Fibroblast of the aortic adventitia (primary cell): ENCODE measurements at places on chromosomes 7 and 10. TPM values are rescaled to one million over a fixed set of nuclear protein-coding genes. Genes with fewer than 3 reads are reported as not detected.

ZNF503 gene
- total RNA-seq: 21.7 and 29.8 TPM in 2 replicates

GBX1 gene
- not detected in 2 replicates for total RNA-seq

NEURL1 gene
- total RNA-seq: 0.27 TPM in 1 of 2 replicates, not detected in the other

TMEM130 gene
- total RNA-seq: 0.27 and 0.57 TPM in 2 replicates

NEUROD6 gene
- not detected in 2 replicates for total RNA-seq

COBL gene
- not detected in 2 replicates for total RNA-seq

PRXL2A gene
- 0.90 and 17.7 TPM in 2 replicates for total RNA-seq

STRIP2 gene
- total RNA-seq: 2.5 and 6.9 TPM in 2 replicates

POT1 gene
- total RNA-seq: 19.5 and 45.8 TPM in 2 replicates

CLRN3 gene
- not detected in 2 replicates for total RNA-seq

SPOCK2 gene
- 0.36 and 0.98 TPM in 2 replicates for total RNA-seq

PPP2R2D gene
- total RNA-seq: 24.2 and 44.4 TPM in 2 replicates

LMOD2 gene
- total RNA-seq: not detected in 2 replicates

PNLIPRP3 gene
- not detected in 2 replicates for total RNA-seq

GARIN1A gene
- 1.2 and 3.1 TPM in 2 replicates for total RNA-seq

EFCAB10 gene
- not detected in 2 replicates for total RNA-seq

RBM48 gene
- total RNA-seq: 1.6 and 12.3 TPM in 2 replicates

HOXA3 gene
- total RNA-seq: 1.2 and 3.5 TPM in 2 replicates

GPR85 gene
- total RNA-seq: 2.4 and 5.0 TPM in 2 replicates

CNTNAP2 gene
- total RNA-seq: under 0.01 TPM in 1 of 2 replicates, not detected in the other

BICC1 gene
- total RNA-seq: 123 and 177 TPM in 2 replicates

GPR146 gene
- total RNA-seq: 1.2 and 1.6 TPM in 2 replicates

ATP5F1C gene
- total RNA-seq: 96.4 and 251 TPM in 2 replicates

NODAL gene
- total RNA-seq: not detected in 2 replicates

SLC13A1 gene
- total RNA-seq: not detected in 2 replicates

CHAT gene
- not detected in 2 replicates for total RNA-seq

PRPF18 gene
- total RNA-seq: 37.0 and 89.4 TPM in 2 replicates

POLR2J2 gene
- total RNA-seq: 3.3 and 11.4 TPM in 2 replicates

RUFY2 gene
- 37.3 and 53.7 TPM in 2 replicates for total RNA-seq

CRHR2 gene
- total RNA-seq: not detected in 2 replicates

FFAR4 gene
- total RNA-seq: not detected in 2 replicates

CRPPA gene
- 2.5 and 3.2 TPM in 2 replicates for total RNA-seq

SLC26A5 gene
- total RNA-seq: not detected in 2 replicates

EVX1 gene
- not detected in 2 replicates for total RNA-seq

DLX6 gene
- total RNA-seq: not detected in 2 replicates

ASZ1 gene
- total RNA-seq: not detected in 2 replicates

MYOZ1 gene
- not detected in 2 replicates for total RNA-seq

HOXA5 gene
- total RNA-seq: 0.72 and 2.4 TPM in 2 replicates

MUC12 gene
- total RNA-seq: not detected in 2 replicates

ADAM12 gene
- 82.7 and 83.5 TPM in 2 replicates for total RNA-seq
